SJCRH30 (cell line): ENCODE measurements at places on chromosomes 5 and 9. TPM values are rescaled to one million over a fixed set of nuclear protein-coding genes. Genes with fewer than 3 reads are reported as not detected.

DNA sequence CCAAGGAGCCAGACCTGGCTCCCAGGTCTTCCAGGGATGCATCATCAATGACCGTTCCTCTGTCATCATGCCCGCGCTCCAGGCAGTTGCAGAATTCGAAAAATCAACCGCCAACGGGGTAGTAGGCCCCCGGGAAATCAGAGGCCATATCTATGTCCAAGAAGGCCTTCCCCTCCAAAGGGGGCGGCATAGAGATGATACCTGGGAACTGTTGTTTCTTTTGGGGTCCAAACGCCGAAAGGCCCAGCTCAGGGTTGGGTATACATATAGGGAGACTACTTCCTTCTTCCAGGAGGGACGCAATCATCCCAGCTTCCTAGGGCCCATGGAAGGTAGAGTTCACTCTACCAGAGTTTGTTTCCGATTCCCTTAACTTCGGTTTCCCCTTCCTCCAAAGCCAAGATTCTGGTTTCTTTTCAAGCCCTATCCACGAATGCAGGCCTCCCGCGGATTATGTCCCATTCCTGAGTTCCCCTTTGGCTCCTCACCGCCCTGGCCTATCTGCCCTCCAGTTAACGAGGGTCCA is 754 bp downstream of the DCAF12 start:
- DNase-seq = peak; percentile 20

GRCh38 chr5:107636555-107636954 is 34.2 kb downstream of the EFNA5 start:
- no peak for DNase-seq

- DNase-seq = no peak
Observed at GRCh38 chr9:38259519-38260218, 132.8 kb upstream of the ALDH1B1 start.

DNA sequence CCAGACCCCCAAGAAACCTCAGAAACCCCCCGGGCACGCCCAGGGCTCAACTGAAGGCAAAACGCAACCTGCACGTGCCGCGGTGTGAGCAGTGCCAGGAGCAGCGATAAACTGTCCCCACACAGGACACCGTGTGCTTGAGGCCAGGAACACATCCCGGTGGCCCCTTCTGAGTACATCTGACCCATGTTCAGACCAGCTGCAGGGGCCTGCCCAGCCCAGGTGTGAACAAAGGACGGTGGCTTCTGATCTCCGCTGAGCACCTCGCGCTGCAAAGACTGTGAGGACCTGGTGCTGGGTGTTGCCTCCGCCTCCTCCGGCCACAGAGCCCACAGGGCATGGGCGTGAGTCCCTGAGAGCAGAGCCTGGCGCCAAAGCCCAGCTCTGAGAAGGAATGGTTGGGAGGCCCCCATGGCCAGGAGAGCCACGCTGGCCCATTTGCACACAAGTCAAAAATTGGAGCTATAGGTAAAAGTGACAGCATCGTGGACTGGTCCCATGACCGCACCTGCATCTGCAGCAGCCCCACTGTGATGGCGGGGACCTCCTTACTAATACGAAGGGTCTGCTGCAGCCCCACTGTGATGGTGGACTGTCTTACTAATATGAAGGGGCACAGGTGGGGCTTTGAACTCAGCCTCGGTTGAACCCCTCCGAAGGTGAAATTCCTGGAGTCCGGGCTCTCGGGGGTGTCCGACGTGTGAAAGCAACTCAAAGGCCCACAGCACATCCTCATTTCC is 31.5 kb downstream of the NDUFS6 start:
- no peak for DNase-seq

DNA sequence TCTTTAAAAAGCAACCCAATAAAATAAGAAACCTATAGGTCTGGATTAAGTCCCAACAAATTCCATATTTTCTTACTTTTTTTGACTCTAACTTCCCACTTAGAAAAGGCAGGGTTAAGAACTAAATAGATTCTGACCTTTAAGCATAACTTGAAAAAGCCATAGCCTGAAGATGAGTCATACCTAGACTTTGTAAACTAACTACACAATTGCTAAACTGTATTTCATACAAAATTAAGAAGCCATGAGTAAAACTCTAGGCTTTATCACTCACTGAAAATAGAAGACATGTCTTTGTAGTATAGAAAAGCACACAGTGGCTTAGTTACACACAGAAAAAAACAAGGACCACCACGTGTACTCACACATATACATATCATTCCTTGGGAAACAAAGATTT is 51.5 kb downstream of the MLLT3 start:
- DNase-seq = no peak

DNA sequence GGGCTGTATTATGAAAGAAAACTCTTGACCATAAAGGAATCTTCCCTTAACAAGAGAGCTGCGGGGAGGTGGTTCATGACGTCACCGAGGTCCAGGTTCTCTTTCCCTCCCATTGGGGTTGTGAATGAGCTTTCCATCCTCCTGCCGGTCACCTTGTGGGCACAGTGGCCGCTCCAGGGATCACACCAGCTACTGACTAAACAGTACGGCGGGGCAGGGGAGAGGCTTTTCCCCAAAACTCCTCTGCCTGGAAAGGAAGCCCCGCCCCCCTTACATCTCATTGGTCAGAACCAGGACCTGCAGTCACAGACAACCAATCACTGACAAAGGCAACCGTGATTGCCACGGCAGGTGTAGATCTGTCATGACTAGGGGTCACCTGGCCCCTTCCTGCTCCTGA is 35.6 kb downstream of the ROR2 start:
- no peak for DNase-seq

- DNase-seq = no peak
Observed at GRCh38 chr5:141547488-141547887, 58.6 kb downstream of the PCDHGC5 start.

DNA sequence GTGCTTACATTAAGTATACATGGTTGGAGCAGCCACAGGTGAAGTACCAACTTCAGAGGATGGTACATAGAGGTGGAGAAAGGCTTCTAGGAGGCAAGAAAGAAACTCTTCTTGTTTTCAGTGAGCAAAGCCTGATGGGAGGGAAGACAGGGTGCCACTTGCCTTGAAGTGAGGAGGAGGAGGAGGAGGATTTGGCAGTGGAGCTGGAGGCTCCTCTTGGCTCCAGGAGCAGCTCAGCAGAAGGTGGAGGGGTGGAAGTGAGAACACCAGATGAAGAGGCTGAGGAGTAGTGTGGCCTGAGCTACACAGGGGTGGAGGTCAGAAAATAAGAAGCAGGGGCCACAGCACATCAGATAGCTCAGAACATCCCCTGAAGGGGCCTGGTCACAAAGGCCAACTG is 91.1 kb upstream of the SHISAL2B start:
- no peak for DNase-seq

- no peak for DNase-seq
Observed at GRCh38 chr5:154702477-154702876, 52.7 kb upstream of the LARP1 start.

GRCh38 chr9:437574-438001 is 222.9 kb downstream of the DOCK8 start:
- DNase-seq = peak; percentile 1

- no peak for DNase-seq
Observed at GRCh38 chr9:22147813-22148527, 138.9 kb upstream of the CDKN2B start.

DNA sequence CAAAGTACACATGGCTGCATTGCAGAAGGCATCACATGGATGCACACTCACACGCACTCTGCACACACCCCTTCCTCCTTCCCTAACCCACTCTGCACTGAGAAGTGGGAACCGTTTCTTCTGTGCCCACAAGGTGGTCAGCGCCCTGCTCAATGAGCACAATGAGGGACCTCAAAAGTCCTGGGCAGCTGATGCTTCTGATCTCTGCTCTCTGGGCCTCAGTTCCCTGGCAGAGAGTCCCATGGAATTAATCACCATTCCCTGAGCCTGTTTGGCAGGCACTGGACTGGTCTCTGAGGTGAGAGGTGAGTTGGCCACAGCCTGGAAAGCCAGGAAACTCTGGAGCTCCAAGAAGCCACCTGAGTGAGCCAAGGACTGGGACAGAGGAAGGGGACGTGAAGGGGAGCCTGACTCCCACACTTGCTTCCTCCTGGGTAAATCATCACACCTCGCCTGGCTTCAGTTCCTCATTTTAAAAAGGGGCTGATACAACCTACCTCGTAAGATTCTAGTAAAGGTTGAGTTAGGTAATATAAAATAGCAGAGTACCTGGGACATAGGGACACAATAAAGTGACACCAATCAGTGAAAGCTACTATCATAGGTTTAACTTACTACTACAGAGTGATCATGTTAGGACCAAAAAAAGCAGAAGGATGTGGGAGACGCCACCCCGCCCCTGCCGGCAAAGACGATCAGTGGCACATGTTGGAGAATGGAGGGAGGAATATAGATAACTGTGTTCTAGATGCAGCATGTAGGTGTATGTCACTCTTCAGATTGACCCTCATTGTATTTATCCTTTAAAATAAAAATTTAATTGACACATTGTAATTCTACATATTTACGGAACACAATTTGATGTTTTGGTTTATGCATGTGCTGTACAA is 21.1 kb upstream of the IGFBPL1 start:
- no peak for DNase-seq

- no peak for DNase-seq
Observed at GRCh38 chr5:7221041-7221440, 174.9 kb upstream of the ADCY2 start.

- no peak for DNase-seq
Observed at GRCh38 chr9:97990259-97990658, 7.1 kb downstream of the ANP32B start.

DNA sequence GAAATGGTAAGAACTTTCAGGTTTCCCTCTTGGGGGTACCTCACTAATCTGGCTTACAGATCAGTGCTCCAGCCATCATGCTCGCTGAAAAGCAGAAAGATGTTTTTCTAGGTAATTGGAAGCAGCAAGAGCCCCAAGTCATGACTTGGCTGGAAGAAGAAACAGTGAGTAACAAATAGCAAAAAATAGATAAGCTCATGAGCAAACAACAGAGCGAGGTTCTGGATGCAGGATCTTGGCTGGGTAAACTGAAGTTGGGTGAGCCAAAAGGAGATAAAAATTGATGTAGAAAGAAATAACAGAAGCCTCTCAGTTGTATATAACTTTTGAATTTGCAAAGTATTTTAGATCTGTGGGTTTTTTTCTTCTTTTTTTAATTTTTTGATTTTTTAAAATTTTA is 110.1 kb downstream of the INSYN2B start:
- no peak for DNase-seq

DNA sequence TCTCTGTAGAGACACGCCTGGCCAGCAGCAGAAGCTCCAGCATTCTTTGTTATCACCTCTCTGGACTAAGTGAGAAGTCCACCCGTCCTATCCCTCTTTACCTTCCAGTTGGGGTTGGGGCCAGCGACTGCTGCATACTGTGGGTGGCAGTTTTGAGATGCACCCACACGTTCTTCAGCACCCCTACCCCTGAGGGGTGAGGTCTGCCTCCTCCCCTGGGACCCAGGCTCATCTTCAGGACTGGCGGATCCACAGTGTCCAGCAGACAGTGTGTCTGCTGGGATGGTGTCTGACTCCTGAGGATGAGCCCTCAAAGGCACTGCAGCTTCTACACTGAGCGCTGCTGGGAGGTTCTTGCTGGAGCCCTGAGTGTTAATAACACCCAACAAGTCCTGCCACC is 78.8 kb downstream of the GADD45G start:
- no peak for DNase-seq

Gene TLX3
- 6.2 and 6.9 TPM in 2 replicates for total RNA-seq

Gene SLC46A2
- not detected in 2 replicates for total RNA-seq

Gene RNF20
- 48.1 and 51.3 TPM in 2 replicates for total RNA-seq

Gene CLK4
- 24.3 and 28.3 TPM in 2 replicates for total RNA-seq

Gene FOXD4
- total RNA-seq = 1.4 TPM in 2 replicates

Gene PCBD2
- total RNA-seq = 8.5 and 9.3 TPM in 2 replicates

Gene CTSV
- total RNA-seq = 19.8 and 21.0 TPM in 2 replicates

Gene LRRC19
- not detected in 2 replicates for total RNA-seq
